ENCODE measurements at places on chromosomes 7 and 10.

GRCh38 chr7:128833148-128833945, 3.1 kb downstream of the FLNC start:
- no peak for DNase-seq

- DNase-seq: no peak
Measured at GRCh38 chr10:17831341-17831740, 22.2 kb downstream of the MRC1 start.

DNA sequence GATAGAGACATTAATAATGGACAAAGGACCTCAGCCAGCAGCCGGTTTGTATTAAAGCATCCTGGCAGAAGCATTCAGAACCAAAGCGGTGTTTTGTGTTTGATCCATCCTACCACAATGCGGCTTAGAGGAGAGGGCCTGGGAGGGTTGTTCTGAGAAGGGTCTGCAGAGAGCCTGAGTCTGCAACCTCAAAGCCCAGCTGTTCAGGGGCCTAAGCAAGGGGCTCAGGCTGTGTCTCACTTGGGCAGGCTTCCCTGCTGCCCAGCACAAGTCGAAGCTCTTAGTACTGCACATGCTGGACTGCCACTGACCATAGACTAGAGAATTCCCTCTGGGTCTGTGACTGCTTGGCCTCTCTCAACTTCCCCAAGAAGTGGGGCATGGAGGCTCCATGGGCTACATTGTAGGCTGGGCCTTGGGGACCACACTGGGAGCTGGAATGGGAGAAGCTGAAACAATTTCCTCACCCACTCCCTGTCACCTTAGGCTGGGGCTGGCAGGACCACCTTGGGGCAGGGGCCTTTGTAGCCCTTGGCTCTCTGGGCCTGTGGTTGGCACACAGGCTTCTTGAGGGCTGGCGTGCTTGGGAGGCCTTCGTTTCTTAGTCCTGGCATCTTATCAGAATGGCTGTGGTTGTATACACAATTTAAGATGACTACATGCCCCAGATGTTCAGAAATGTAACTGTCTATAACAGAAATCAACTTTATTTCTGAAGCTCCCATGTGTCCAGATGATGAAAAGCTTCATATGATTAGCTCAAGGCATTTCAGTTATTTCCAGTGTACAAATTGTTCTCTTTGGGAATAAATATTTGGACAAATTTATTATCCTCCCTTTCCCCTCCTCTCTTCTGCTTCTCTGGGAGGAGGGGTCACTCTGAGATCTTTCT, 44.5 kb downstream of the LRRC18 start:
- no peak for DNase-seq

GRCh38 chr10:125608474-125608873, 74.5 kb downstream of the TEX36 start:
- no peak for DNase-seq

DNA sequence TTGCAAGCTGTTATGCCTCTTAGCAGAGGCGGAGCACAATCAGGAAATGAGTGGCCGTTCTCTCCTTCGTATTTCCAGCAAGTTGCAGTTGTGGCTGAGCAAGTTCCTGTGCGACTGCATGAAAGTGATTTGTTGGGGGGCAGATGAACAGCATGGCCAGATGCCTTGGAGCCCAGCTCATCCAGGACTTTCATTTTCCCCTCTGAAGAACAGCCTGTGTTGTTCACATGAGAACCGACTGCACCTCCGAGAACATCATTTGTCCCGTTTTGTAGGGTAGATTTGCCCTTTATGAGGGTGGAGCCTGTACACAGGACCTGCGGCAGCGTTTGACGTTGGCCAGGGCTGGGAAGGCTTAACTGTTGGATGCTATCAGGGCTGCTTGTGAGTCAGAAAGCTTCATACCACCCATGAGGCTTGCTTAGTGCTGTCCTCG, 4.4 kb downstream of the BAG3 start:
- DNase-seq: no peak

- no peak for DNase-seq
Measured at GRCh38 chr7:138154661-138155060, 78.4 kb downstream of the AKR1D1 start.

DNA sequence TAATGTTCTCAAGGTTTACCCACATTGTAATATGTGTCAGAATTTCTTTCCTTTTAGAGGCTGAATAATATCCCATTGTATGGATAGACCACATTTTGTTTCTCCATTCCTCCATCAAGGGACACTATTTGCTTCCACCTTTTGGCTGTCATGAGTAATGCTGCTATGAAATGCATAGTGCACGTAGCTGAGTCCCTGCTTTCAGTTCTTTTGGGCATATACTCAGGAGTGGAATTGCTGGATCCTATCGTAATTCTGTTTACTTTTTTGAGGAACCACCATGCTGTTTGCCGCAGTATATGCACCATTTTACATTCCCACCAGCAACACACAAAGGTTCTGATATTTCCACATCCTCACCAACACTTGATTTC, 60.0 kb downstream of the PRF1 start:
- DNase-seq: no peak

DNA sequence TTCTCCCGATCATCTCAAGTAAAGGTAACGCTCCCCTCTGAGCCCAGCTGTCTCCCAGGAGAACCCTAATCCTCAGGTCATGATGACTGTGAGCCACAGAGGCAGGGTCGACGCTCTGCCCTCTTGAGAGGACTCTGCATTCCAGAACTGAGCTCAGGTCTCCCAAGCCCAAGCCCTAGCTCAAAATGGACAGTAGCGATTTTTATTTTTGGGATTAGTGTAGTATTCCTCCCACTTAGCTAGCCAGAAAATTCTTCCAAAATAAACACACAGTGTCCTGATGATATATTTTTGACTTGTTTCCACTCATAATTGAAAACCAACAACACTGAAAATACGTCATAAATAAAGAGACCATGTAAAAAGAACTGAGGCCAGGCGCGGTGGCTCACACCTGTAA, 462.0 kb upstream of the MGMT start:
- no peak for DNase-seq

All from stimulated activated CD4-positive, alpha-beta T cell treated with anti-CD3 and anti-CD28 coated beads, Interleukin-1b, Interleukin-23, amount 100 ng/mL, for 1 hour (primary cell).